ENCODE measurements at places on chromosomes 6 and 20.

DNA sequence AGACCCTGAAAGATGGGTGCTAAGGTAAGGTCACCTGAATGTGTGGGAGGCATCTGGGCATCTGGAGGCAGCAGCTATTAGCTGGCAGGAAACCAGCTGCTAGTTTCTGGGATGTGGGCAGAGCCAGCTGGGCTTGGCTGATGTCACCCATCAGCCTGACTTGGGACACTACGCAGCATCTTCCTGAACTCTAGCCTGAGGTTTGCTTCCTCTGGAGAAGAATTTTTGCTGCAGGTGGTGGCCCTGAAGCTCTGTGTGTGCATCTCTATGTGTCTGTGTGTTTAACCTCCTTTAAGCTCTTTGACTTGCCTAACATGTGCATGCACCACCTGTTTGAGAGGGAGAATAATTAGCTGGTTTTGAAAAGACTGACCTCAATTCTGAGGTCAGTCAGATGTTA, 465.1 kb upstream of the CHD6 start:
- no peak for DNase-seq

- DNase-seq = no peak
Measured at GRCh38 chr6:164741938-164742451, 567.4 kb downstream of the C6orf118 start.

DNA sequence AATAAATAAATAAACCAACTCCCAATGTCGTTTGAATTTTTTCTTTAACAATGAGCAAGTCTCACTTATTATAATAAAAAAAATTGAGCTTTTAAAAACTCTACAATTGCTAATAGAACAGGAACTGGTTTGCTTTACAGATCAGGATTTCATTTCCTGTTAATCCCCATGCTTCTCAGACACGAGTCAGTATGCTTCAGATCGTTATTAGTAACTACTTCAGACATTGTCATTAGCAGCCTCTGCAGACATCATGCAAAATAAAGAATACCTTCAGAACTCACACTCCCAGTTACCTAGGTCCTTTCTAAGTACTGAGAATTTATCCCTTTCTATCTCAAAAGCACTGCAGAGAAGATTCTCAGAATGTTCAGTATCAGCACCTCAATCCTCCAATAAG, 10.0 kb upstream of the FAM210B start:
- no peak for DNase-seq

- DNase-seq = peak; percentile 33
Measured at GRCh38 chr20:49979030-49979832, 3.5 kb upstream of the SNAI1 start.

GRCh38 chr20:11810311-11811083, 107.2 kb upstream of the BTBD3 start:
- DNase-seq = no peak

DNA sequence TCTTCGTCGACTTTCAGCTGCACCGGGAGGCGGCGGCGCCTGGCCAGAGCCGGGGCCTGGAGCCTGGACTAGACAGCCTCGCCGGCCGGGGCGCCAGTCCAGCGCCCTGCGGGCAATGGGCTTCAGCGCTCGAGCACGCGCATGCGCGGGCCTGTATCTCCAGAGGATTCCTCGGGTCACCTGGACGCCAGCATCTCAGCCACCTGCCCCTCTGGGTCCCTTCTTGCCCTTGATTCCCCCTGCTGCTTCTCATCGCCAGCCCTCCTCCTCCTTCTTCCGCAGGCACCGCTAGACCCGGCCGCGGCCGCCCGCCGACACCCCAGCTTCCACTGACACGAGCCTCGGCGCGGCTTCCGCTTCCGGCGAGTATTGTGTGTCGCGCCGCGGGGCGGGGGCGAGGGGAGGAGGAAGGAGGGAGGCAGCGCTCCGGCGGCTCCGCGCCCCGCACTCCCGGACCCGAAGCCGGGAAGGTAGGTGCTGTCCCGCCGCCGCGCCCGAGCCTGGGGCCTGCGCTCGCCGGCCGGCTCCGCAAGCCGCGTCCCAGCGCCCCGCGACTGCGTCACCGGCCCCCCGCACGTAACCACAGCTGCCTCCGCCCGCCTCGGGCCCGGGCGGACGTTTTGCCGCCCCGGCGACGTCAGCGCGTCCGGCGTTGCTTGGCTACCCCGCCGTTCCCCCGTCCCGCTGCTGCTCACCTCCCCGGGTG, at the start of gene TRIM39:
TSS of gene TRIM39 (plus strand) at position 402 of the 706 bp plus-strand sequence. CDS start 2,391 bp downstream, outside the sequence.
- peak; percentile 63 for DNase-seq

Data from DMS153 (cell line).